ENCODE measurements at places on chromosomes 4 and X.

GRCh38 chr4:139099366-139099982, 77.5 kb downstream of the ELF2 start:
- DNase-seq = peak; percentile 89

- DNase-seq = peak; percentile 19
Measured at GRCh38 chr4:40699648-40700047, 50.1 kb upstream of the NSUN7 start.

DNA sequence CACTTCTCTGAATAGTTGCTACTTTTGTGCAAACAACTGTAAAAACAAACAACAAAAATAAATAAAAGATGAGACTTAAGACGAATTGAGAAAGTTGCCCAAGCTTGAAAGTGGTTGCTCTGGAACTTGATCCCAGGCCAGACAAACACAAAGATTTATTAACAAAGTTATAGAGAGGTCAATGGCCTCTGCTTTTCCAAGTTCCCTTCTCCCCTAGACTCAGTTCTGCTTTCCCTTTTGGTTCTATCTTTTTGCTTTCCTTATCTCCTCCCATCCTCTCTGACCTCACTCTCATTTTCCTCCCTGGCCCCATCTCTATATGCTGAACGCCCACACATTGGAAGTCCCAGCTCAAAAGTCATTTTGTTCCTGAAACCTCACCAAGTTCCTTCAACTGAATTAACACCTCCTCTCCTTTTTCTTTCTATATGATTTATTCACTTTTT, 82.7 kb downstream of the MXRA5 start:
- no peak for DNase-seq

DNA sequence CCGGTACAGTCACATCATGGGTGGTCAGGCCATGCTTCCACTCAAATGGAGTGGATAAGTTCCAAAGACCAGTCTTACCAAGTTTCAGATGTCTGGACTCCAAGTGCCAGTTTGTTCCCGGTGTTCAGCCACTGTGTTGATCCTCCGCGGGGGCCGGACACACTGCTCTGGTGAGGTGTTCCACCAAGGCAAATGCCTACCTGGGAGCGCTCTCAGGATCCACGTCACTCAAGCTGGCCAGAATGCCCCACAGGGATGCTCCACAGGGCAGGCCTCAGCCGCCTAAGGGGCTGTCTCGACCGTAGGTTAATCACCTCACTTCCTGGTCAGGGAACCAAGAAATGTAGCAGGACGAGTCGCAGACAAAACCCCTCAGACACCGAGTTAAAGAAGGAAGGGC, 258.0 kb upstream of the GRID2 start:
- DNase-seq = no peak

DNA sequence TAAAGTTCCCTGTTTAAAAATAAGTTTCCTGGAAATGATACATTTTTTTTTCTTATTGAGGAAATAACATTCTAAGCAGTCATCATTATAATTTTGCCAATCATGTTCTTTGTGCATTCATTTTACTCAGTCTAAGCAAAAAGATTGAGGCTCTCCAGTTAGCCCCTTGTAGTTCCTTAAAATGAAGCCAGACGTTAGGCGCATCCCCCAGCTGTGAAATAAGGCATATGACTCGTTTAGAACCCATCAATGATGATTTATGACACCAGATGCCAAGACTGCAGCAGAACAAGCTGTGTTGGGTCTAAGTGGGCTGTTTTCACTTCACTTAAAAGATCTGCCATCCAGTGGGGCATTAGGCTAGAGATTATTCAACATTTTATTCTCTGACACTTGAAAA, 17.0 kb downstream of the PDGFC start:
- DNase-seq = no peak

DNA sequence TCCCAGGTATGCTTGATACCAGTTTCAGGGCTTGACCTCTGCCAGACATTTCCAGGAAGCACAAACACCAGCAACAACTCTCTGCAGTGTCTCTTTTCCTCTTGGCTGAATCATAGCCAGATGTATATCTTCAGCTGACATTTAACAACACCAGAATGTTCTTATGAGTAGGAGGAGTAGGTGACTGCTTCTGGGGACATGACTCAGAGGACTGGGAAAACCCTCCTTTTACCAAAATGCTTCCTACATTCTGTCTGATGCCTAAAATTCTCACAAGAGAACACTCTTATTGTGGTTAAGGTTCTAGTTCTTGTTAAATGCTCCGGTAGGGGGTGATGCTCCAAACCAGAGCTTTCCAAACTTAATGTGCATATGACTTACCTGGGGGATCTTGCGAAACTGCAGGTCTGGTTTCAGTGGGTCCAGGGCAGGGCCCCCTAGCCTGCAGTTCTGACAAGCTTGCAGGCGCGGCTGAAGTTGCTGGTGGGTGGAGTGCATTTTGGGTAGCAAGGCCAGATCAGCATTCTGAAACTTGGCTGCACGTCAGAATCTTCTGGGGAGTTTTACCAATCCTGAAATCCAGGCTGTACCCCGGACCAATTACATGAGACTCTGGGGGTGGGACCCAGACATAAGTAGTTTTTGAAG, 329.3 kb upstream of the RPS6KA3 start:
- no peak for DNase-seq

DNA sequence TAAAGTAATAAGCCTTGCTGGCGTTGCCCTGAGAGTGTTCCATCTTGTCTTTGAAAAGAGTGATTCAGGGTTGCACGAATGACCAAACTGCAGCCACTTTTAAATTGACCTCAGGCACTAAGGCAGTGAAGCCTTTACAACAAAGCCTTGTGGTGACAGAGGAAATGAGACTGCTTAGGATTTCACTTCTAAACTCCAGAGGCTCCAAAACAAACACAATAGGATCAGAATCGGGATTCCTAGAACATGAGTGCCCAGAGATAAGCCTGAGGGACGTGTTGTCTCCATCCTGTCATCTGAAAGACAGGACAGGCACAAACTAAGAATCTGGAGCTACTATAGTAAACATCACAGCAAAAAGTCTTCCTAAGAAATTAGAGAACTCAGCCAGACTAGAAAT, 405.2 kb downstream of the PPARGC1A start:
- DNase-seq = no peak

DNA sequence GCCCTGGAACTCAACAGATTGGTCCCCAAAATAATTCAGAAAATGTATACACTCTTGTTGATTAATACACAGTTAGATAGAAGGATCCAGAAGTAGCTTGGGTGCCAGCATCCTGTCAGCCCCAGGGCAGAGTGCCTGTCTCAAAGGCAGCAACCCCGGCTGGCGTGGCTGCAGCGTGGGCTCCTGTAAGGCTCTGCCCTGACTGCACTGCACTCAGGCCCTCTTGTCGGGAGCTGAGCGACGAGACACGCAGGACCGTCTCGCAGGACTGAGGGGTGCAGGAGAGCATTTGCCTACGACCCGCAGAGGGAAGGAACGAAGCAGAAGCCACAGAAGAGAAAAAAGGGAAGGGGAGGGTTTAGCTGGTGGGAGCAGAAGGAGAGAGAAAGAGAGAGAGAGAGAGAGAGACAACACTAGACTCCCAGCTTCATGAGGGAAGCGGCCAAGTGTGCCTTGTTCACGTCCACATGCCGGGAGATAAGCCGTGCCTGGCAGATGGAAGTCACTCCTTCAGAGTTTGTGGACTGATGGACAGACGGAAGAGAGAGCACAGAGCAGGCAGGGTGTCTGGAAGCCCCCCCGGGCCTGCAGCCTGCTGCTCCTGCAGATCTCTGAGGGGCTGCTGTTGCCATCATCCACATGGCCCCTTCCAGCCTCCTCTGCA, 38.7 kb upstream of the HELT start:
- DNase-seq = no peak

- no peak for DNase-seq
Measured at GRCh38 chrX:77510007-77510406, 62.8 kb downstream of the FGF16 start.

GRCh38 chr4:48071191-48071590, 54.6 kb downstream of the NIPAL1 start:
- no peak for DNase-seq

DNA sequence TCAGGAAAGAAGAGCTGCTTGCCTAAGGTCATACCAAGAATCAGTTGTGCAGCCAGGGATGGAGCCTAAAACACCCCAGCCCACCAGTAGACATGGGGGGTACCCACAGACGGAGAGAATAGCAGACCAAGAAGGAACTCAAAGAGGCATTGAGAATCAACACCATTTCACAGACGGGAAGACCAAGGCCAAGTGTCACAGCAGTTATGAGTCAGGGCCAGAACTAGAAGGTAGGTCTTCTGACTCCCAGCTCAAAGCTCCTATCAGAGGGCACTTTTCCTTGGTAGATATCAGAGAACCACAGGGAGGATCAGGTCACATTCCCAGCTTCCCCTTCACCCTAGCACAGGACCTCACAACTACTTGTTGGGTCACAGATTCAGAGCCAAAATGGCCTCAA, 14.5 kb downstream of the OTUD5 start:
- DNase-seq = no peak

- no peak for DNase-seq
Measured at GRCh38 chr4:38565271-38566199, 98.5 kb upstream of the KLF3 start.

DNA sequence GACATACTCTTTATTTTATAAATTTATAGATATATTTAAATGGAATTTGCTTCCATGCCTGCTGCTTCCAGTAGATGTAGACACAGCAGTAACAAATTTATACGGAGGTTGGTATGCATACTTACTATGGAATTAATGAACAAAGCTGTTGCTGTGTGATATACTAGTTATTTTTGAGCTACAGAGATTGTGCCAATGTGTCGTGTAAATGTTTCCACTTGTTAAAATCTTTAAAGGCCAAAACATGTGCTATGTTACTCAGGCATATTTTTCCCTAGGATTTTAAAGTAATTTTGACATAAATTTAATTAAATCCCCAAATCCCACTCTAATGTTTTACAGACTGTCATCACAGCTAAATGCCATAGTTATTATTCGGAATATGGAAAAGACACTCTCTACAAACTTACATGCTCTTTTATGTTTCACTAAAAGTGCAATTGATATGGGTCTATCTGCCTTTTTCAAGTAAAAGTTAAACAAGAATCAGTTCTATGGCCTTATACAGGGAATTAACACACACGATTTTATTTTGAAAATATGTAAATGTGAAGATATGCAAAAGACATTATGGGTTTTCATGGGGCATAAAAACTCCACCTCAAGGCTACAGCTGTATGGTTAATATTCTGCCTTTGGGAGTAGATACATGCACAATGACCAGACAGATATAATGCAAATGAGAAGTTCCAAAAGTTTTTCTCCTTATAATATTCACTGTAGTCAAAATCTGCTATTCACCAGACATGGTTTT, 256.8 kb downstream of the FSTL5 start:
- DNase-seq = no peak

DNA sequence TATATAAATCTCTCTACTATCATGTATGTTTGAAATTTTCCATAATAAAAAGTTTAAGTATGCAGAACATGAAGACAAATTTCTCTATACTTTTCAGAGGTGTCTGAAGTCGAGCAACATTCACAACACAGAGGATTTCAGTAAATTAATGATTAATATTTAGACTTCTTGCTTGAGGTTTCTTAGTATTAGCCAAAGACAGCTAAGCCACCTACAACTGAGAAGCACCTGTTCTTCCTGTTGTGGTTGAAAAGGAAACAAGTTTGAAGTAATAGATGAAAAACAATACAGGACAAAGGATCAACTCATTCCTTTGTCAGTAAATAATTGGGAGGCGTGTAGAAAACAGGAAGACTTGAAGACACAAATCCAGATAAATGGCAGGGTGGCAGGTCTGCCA, 21.1 kb downstream of the SCML1 start:
- no peak for DNase-seq

- DNase-seq = no peak
Measured at GRCh38 chrX:100721328-100721727, 10.6 kb downstream of the SYTL4 start.

DNA sequence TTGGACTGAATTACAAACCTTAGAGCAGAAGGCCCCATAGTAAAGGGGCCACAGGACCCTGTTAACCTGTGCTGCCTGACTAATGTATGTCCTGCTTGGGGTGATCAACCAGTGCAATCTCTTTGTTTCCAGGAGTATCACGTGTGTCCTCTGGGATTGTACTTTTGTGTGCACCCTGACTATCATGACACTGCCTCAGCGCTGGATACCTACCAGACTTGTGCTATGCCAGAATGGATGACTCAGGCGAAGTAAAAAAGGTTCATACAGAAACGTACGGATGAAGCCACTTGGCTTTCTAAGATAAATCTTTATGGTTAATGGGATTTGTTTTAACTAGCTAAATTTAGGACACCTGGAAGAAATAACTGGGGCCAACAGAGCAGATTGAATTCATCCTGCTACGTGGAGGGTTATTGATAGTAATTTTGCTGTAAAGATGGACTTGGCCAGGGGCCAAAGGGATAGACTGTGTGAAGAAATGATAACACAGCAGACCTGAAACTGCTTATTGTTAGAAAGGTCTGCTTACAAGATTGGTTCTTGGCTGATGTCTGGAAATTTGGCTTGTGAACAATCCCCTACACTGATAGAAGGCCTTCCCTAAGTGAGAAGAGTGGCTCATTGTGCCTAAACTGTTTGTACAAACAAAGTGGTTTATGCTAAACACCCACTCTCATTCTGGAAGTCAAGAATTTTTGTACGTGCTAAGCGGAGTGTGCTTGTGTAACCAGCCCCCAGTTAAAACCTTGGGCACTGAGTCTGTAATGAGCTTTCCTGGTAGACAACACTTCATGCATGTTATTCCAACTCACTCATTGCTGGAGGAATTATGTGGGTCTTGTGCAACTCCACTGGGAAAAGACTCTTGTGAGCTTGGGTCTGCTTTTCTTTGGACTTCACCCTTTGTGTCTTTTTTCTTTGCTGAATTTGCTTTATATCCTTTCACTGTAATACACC, 750.5 kb upstream of the HTR2C start:
- DNase-seq = no peak

GRCh38 chr4:153212736-153213135, 8.5 kb downstream of the TRIM2 start:
- DNase-seq = no peak

- DNase-seq = no peak
Measured at GRCh38 chrX:125786316-125786715, 379.8 kb downstream of the DCAF12L2 start.

GRCh38 chr4:47838445-47838844, 578 bp upstream of the CORIN start:
- no peak for DNase-seq

DNA sequence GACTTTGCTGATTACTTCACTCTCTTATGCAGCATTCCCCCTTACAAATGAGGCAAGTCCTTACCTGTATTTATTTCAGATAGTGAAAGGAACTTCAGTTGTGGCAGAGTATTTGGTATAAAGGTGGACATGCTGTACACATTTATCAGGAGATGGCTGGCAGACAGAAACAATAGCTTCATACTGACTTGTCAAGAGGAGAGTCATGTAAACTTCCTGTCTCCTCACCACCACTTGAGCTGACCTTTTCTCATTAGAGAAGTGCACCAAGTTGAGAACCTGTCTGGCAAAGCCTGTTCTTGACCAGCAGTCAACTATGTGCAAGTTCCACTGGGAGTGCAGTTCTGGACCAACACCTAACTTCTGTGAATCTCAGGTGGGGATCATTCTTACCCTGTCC, 80.8 kb downstream of the LARP1B start:
- no peak for DNase-seq

Data from myocyte (in vitro differentiated cells).